ENCODE measurements at places on chromosomes 1 and 21.
A peak's percentile ranks its signal among the peaks of the same experiment; 100 is the strongest.

- DNase-seq, result no peak
Observed at GRCh38 chr1:55926906-55927471, 652.4 kb downstream of the PLPP3 start.

DNA sequence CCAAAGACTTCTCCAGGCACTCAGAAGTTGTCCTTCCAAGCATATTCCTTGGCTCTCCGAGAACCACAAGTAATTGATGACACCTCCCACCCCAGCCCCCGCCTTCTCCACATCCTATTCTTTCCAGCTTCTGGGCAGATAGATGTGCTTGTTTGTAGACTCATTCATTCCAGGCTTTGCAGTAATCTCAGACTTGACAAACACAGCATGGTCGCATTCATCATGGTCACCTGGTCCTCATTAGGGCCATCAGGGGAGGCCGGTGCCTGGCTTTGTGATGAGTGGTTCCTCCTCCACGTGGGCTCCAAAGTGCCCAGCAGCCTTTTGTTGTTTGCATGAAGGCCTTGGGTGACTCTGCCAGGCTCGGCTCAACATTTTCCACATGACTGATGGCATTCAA lies 28.5 kb upstream of the KCNE2 start:
- no peak for DNase-seq

DNA sequence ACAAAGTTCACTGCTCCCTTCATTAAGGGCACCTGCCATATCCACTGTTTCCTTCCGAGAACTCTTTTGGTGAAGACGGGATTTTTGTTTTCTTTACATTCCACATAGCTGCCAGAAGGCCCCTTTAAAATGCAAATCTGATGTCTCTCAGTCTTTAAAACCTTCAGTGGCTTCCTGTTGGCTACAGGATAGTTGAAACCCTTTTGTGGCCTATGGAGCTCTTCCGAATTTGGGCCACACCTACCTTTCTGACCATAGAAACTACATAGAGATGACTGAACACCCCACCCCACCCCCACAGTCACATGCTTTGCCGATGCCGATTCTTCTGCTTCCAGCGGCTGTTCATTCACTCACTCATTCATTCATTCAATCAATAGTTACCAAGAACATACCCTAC lies 502.6 kb downstream of the KIF26B start:
- no peak for DNase-seq

GRCh38 chr1:84492726-84493125 lies 13.5 kb upstream of the SPATA1 start:
- DNase-seq, result no peak

GRCh38 chr1:228013935-228014930 lies 7.4 kb downstream of the WNT3A start:
- peak; percentile 50 for DNase-seq

DNA sequence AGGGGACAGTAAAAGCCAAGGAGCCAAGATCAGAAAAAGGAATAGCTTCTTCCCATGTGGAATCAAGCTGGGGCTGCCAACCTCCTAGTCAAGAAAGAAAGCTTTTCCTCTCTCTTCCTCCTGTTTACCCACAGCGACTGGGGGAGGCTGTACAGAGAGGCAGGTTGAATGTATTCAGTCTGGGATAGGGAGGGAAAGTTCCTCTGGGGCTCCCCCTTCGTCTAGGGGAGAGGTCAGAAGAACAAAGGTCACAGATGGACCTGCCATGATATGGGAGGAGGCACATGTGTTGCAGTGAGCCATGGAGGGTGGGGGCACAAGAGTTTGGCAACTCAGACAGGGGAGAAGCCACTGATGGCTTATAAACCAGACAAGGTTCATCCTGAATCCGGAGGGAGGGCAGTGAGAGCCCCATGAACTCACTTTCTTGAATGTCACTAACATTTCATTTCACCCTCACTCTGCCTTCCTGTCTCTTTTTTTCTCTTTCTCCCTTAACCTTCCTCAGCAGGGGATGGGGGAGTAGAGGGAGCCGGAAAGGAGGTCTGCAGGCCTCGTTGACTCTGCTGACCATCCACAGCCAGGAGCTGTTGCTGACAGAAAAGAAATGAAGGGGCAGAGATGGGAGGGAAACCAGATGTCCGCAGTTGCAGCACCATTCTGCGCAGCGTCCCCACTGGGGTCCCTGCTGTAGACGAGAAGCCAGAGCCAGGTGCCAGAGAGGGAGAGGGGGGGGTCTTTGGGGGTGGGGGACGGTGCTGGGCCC lies 61.1 kb downstream of the PLXNA2 start:
- no peak for DNase-seq

GRCh38 chr1:18632783-18633421 lies 2.3 kb downstream of the PAX7 start:
- no peak for DNase-seq

- no peak for DNase-seq
Observed at GRCh38 chr1:233278631-233279030, 16.9 kb downstream of the PCNX2 start.

DNA sequence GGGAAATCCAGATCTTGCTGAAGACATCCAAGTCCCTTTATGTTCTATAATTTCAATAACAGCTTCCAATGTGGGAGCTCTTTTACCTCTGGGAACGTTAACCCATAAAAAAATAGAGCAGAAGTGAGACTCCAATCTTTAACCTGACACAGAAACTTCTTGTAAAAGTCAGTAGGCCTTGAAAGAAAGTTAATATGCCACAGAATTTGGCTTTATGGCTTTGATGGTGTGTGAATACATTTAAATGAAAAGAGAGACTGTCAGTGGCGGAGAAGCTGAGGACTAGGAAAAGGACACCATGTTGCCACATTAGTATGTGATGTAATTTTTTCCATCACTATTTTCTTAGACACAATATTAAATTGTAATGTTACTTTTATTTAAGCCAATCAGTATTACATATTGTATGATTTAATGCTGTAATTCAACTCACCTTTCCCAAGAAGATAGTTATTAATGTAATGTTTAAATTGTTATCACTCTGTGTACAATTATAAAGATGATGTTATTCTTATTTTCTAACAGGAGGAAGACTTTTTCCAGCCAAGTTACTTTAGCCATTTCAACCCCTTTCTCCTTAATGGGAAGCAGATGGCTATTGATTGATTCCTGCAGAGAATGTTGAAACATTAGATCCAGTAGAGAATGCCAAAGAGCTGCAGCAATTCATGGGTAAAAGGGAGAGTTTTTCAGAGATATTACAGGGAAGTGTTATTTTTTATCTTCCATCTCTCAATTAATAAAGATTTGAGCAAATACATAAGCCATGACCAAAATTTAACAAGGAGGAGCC lies 17.5 kb upstream of the CLDN8 start:
- no peak for DNase-seq

GRCh38 chr1:84344286-84344685 lies 42.8 kb downstream of the SAMD13 start:
- peak; percentile 20 for DNase-seq

DNA sequence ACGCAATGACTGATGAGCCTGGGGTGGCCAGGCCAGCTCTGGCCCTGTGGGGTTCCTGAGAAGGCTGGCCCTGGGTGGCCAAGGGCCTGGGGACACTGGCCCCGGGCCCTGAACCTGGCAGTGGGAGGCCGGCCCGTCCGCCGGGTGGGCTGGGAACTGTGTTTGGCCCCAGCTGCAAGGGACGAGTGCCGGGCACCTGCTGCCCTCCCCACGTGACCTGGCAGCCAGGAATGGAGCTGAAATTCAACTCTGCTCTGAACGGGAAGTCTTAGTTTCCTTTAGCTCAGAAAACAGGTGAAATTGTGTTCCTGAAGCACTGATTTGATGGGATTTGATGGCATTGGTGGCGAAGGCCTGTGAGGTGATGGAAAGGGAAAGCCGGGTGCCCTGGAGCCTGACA lies 8.2 kb upstream of the TTLL10 start:
- no peak for DNase-seq

Data from A172 (cell line).